SK-N-SH (cell line): ENCODE measurements at places on chromosomes 2 and 18. TPM values are rescaled to one million over a fixed set of nuclear protein-coding genes. Genes with fewer than 3 reads are reported as not detected.

The OR6B2 gene
- not detected in 2 replicates for polyA plus RNA-seq

The PAX3 gene
- polyA plus RNA-seq: not detected in 2 replicates

The VWA3B gene
- not detected in 2 replicates for polyA plus RNA-seq

The OTX1 gene
- polyA plus RNA-seq: 0.15 and 0.20 TPM in 2 replicates

The DIPK1C gene
- polyA plus RNA-seq: not detected in 2 replicates

The KCNS3 gene
- polyA plus RNA-seq: 0.05 and 0.07 TPM in 2 replicates
